ENCODE measurements at places on chromosomes 3 and 15.

DNA sequence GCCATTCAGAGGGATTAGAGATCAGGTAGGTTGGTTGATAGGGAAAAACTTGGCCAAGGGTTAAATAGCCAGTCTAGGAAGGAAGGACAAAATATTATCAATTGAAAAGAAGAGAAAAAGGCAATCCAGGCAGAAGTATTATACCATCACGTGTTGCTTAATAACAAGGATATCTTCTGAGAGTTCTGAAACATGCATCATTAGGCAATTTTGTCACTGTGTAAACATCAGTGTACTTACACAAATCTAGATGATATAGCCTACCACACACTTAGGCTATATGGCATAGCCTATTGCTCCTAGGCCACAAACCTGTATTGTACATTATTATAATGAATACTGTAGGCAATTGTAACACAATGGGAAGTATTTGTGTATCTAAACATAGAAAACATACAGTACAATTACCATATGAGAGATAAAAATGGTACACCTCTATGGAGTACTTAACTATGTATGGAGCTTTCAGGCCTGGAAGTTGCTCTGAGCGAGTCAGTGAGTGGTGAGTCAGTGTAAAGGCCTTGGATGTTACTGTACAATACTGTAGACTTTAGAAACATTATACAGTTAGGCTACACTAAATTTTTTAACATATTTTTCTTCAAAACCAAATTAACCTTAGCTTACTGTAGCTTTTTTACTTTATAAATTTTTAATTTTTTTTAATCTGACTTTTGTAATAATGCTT, 2.7 kb downstream of the TEX55 start:
- DNase-seq, result no peak
- H3K36me3 ChIP-seq, result no peaks in the 10 kb centered on the region
- no peak overlapping the region for H3K4me3 ChIP-seq

DNA sequence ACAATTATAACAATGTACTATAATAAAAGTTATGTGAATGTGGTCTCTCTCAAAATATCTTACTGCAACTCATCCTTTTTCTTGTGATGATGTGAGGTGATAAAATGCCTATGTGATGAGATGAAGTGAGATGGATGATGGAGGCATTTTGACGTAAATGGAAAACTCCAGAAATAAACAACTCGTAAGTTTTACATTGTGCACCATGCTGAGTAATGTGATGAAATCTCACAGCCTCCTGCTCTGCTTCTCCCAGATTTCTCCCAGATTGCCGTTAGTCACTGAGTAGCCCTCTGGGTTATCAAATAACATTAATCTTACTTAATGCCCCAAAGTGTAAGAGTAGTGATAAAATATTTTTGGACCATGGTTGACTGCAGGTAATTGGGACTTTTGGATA, 64.8 kb upstream of the SLCO2A1 start:
- no peak overlapping the region for H3K27ac ChIP-seq
- no peak overlapping the region for H3K4me3 ChIP-seq

DNA sequence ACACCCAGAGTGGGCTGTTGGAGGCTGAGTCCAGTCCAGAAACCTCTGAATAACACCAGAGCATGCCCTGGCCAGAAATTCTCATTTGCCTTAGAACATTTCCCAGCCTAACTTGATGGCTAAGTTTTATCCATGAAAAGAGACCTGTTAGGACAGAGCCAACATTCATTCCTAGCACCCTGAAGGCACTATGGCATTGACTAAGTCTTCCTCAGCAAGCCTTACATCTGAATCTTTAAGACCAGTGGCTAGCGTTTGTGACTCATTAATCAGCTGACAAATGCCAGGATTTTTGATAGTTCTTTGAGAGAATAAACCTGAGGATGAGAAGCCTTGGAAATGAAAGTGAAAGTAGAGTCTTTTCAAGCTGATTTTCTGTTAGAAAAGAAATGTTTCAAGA, 1087.1 kb upstream of the ALCAM start:
- no peaks in the 10 kb centered on the region for H3K4me1 ChIP-seq
- H3K4me3 ChIP-seq, result no peak overlapping the region
- DNase-seq, result no peak
- H3K27ac ChIP-seq, result no peak overlapping the region

DNA sequence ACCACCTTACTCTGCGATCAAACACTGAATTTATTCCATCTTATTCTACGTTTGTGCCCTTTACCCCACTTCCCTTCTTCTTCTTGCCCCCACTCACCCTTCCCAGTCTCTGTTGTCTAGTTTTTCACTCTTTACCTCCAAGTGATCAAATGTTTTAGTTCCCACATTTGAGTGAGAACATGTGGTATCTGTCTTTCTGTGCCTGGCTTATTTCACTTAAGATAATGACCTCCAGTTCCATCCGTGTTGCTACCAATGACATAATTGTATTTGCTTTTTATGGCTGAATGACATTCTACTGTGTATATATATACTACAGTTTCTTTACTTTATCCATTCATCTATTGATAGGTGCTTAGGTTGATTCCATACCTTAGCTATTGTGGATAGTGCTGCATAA, 78.8 kb downstream of the PDCD6IP start:
- no peak overlapping the region for H3K27ac ChIP-seq
- H3K36me3 ChIP-seq, result no peaks in the 10 kb centered on the region
- DNase-seq, result no peak
- no peak overlapping the region for H3K4me3 ChIP-seq
